ENCODE measurements at places on chromosomes 3 and 15.

GRCh38 chr15:55514414-55514850 lies 6.4 kb upstream of the DNAAF4 start:
- DNase-seq = no peak

- no peak for DNase-seq
Observed at GRCh38 chr15:28909958-28910500, 24.3 kb downstream of the APBA2 start.

- no peak for DNase-seq
Observed at GRCh38 chr3:141979050-141979671, 102.7 kb downstream of the ATP1B3 start.

DNA sequence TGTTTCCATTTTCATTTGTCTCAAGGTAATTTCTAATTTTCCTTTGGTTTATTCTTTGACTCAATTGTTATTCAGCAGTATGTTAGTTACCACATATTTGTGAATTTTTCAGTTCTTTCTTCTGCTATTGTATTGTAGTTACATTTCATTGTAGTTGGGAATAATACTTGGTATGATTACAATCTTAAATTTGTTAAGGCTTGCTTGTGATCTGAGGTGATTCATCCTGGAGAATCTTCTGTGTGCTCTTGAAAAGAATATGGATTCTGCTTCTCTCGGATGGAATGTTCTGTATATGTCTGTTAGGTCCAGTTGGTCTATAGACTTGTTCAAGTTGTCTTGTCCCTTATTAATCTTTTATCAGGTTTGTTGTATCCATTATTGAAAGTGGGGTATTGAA lies 63.4 kb upstream of the VEPH1 start:
- no peak for DNase-seq

DNA sequence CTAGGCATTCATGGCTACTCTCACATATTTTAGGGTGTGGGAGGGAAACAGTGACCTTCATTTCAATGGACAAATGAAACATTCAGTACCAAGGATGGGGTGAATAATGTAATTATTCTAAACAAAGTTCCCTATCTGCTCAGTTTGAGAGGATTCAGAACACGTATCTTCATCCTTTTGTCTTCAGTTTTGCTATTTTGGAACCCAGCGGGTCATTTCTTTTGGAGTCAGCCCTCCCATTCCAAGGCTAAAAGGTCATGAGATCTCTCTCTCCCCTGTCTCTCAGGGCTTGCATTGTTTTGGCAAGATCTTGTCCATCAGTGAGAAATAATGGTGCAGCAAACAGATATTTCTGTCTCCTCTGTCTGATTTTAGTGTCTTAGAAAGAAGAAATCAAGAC lies 16.3 kb upstream of the GATM start:
- DNase-seq = no peak

DNA sequence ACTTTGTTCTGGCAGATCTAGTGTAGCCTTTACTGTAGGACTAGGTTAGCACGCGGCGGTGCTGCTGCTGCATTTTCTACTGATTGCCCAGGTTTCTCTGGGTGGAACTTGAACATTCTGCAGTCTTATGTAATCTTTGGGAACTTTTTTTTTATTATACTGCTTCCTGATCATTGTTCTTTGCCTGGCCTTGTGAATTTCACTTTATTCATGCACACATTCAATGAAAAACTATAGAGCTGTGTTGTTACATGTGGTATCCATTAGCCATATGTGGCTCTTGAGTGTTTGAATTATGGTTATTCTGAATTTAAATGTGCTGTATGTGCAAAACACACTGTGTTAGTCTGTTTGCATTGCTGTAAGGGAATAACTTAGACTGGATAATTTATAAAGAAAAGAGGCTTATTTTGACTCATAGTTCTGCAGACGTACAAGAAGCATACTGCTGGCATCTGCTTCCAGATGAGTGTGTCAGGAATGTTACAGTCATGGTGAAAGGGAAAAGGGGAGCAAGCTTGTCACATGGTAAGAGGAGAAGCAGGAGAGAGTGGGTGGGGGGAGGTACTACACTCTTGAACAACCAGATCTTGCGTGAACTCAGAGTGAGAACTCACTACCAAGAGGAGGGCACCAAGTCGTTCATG lies 26.5 kb downstream of the MEF2A start:
- no peak for DNase-seq

GRCh38 chr3:67644827-67645226 lies 9.6 kb downstream of the SUCLG2 start:
- no peak for DNase-seq

DNA sequence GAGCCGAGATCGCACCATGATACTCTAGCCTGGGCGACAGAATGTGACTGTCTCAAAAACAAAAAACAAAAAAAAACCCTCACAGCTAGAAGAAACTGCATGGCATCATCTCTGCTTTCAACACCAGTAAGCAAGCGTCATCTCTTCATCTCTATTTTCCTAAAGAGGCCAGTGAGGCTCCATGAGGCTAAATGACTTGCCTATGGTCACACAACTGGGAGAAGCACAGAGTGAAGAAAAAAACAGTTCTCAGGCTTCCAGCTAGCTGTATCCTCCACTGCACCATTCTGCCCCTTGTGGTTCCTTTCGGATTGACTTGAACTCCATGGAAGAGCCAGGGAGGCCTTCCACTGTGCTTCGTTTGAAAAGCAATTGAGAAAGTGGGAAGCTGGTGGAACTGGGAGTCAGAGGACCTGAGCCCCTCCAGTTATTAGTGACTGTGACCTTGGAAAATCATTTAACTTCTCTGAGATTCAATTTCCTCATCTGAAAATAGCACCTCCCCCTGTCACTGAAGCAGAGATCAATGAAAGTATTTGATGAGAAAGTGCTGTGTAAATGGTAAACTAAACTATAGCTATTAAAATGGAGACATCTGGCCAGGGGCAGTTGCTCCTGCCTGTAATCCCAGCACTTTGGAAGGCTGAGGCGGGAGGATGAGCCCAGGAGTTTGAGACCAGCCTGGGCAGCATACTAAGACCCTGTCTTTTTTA lies 32.1 kb upstream of the DENND4A start:
- peak; percentile 53 for DNase-seq

Data from NCI-H1694 treated with DMSO at 0.1 percent for 48 hours (cell line).